Camera-type eye (tissue), 1 donor: ENCODE measurements at places on chromosomes 16 and 17. TPM values are rescaled to one million over a fixed set of nuclear protein-coding genes. Genes with fewer than 3 reads are reported as not detected.

Gene KRTAP4-5
- total RNA-seq, result not detected

Gene TMEM235
- total RNA-seq, result 1.8 TPM

Gene KCNG4
- total RNA-seq, result 1.8 TPM

Gene NPTX1
- 12.9 TPM for total RNA-seq

Gene KRTAP2-2
- not detected for total RNA-seq

Gene DOC2A
- total RNA-seq, result 2.7 TPM

Gene AATK
- 19.9 TPM for total RNA-seq

Gene TRIM72
- 7.6 TPM for total RNA-seq

Gene NTN3
- 17.4 TPM for total RNA-seq

Gene PERCC1
- total RNA-seq, result 6.9 TPM

Gene KRT33A
- total RNA-seq, result not detected

Gene ALOX15B
- total RNA-seq, result 0.27 TPM

Gene CDH15
- total RNA-seq, result 4.2 TPM

Gene CBX8
- total RNA-seq, result 17.4 TPM

Gene VASN
- 32.7 TPM for total RNA-seq

Gene ST6GALNAC1
- 2.0 TPM for total RNA-seq

Gene LHX1
- 2.6 TPM for total RNA-seq

Gene MSI2
- 166 TPM for total RNA-seq

Gene DOC2B
- 34.4 TPM for total RNA-seq

Gene GPR142
- 0.44 TPM for total RNA-seq

Gene PIEZO1
- 61.1 TPM for total RNA-seq

Gene PRPSAP2
- 95.4 TPM for total RNA-seq

Gene CPD
- 103 TPM for total RNA-seq

Gene TAT
- not detected for total RNA-seq

Gene CACNB1
- total RNA-seq, result 32.9 TPM

Gene DDX5
- total RNA-seq, result 644 TPM

Gene EMP2
- 21.9 TPM for total RNA-seq

Gene DHRS7C
- 1.7 TPM for total RNA-seq

Gene EVPLL
- 0.33 TPM for total RNA-seq

Gene CDYL2
- total RNA-seq, result 8.1 TPM

Gene MSLN
- total RNA-seq, result 19.4 TPM

Gene DBF4B
- 13.0 TPM for total RNA-seq

Gene COL1A1
- total RNA-seq, result 7,902 TPM

Gene CCL5
- total RNA-seq, result 2.1 TPM

Gene ZMYND15
- total RNA-seq, result 0.27 TPM

Gene TCAP
- 57.6 TPM for total RNA-seq

Gene C1QTNF1
- 16.8 TPM for total RNA-seq

Gene KLHL11
- total RNA-seq, result 83.0 TPM

Gene NGFR
- total RNA-seq, result 47.4 TPM

Gene TBC1D3D
- total RNA-seq, result 5.3 TPM
